ENCODE measurements at places on chromosomes 13 and 19.

- DNase-seq, result no peak
Measured at GRCh38 chr13:29483211-29483610, 112.3 kb downstream of the SLC7A1 start.

GRCh38 chr19:12873891-12874745, 7.1 kb downstream of the DNASE2 start:
- no peak for DNase-seq

GRCh38 chr19:49148784-49149651, 6.2 kb downstream of the HRC start:
- peak; percentile 96 for DNase-seq

DNA sequence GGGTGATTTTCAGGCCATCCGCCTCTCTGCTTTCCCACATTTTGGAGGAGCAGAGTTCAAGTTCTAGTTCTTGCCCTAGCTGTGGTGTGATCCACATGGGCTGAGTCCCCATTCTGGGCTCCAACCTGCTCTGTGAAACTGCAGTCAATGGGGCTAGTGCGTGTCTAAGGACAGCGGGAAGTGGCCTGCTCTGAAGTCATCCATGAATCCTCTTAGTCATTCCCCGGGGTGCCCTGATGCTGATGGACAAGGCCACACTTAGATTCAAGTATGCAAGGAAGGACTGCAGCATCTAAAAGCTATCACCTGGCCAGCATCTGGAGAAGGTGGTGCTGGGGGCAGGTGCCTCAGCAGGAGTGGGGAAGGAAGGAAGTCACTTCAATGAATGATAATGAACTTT, 94.6 kb downstream of the TSHZ3 start:
- DNase-seq, result no peak

DNA sequence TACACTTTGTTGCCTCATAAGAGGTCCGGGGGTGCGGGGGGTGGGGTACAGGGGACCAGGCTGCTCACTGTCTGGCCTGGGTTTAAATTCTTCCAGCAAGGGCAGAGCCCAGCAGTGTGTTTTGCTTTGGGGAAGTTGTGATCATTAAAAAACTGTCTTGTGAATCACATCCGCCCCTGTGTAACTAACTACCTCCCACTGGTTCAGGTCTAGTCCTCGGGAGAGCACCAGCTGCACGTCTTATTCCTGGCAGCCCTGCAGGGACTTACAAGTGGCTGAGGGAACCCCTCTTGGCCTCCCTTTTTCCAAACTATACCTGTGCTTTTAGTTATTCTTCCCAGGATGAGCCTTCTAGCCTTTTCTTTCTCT, 127.5 kb downstream of the SIPA1L3 start:
- DNase-seq, result no peak

GRCh38 chr19:45467115-45467455, 711 bp upstream of the FOSB start:
- no peak for DNase-seq

DNA sequence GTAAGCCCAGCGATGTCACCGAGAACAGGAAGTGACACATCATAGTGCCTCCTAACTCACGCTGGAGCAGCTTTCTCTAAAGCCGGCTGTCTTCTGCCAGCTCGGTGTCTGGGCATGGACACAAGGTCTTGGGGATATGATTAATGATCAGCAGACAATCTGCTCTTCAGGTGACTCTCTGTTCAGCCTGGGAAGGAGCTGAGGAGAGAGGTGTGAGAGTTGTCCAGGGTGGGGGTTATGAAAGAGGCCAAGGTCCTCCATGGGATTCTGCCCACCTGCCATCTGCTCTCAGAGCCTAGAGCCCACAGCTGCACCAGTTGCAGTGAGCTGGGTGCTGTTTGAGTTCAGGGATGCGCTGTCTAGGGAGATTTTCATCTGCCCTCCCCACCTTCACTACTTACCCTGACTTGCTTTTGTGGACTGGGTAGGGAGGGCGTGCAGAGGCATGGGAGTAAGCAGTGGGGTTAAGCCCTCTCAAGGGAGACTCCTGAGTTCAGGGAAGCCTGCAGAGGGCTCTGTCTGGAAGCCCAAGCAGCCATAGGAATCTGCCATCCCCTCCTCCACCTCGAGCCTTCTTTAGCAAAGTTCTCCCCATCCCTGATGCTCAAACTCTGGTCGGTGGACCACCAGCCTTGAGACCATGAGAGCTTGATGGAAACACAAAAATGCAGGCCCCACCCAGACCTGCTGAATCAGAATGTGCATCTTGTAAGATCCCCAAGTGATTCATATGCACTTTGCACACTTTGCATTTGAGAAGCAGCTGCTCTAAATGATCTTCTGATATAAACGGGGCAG, 539.7 kb downstream of the RFC3 start:
- DNase-seq, result no peak

DNA sequence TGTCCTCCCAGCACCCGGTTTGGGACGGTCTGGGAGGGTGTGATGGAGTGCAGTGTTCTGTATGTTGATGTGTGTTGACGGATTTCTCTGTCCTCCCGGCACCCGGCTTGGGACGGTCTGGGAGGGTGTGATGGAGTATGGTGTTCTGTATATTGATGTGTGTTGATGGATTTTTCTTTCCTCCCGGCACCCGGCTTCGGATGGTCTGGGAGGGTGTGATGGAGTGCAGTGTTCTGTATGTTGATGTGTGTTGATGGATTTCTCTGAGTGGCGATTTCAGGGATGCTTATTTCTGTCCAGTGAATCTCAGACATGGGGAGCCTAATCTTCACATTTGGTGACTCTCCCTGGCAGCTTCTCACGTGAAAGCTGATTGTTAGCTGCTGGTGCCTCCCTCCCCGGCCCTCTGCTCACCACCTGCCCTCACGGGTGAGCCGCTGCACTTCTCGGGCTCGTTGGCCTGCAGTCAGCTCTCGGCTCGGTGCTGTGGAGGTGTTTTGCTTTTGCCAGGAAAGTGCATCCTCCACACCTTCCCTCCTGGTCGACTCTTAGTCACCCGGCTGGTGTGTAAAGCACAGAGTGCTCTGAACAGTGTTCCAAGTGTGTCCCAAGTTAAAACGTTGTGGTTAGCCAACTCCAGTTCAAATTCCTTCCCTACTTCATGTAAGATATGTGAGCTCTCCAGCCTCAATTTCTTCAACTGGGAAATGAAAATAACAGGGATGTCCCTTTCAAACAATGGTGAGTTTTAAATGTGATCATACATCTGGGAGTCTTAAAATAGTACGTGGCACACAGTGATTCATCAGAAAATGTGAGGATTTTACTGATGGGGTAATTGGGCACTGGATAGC, 54.6 kb downstream of the ATP11A start:
- DNase-seq, result no peak

- DNase-seq, result no peak
Measured at GRCh38 chr13:100608489-100608888, 19.9 kb upstream of the GGACT start.

DNA sequence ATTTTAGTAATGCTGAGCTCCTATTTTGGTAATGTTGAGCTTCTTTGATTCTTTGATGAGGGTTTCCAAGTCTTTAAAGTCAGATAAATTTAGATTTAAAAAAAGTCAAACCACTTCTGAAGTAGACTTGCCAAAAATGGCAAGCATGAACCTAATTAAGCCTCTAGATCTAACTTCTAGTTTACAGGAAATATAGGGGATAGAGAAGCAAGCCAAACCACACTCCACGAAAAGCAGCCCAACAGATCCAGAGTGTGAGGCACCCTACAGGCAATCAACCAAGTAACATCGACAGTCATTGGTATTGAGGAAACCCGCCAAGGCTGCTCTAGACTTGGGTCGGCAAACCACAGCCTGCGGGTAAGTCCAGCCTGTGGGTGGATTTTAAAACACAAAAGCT, 3.7 kb downstream of the GGACT start:
- no peak for DNase-seq

GRCh38 chr13:48178126-48178525, 54.9 kb upstream of the ITM2B start:
- no peak for DNase-seq

- DNase-seq, result no peak
Measured at GRCh38 chr19:1113030-1113985, 9.5 kb downstream of the GPX4 start.

DNA sequence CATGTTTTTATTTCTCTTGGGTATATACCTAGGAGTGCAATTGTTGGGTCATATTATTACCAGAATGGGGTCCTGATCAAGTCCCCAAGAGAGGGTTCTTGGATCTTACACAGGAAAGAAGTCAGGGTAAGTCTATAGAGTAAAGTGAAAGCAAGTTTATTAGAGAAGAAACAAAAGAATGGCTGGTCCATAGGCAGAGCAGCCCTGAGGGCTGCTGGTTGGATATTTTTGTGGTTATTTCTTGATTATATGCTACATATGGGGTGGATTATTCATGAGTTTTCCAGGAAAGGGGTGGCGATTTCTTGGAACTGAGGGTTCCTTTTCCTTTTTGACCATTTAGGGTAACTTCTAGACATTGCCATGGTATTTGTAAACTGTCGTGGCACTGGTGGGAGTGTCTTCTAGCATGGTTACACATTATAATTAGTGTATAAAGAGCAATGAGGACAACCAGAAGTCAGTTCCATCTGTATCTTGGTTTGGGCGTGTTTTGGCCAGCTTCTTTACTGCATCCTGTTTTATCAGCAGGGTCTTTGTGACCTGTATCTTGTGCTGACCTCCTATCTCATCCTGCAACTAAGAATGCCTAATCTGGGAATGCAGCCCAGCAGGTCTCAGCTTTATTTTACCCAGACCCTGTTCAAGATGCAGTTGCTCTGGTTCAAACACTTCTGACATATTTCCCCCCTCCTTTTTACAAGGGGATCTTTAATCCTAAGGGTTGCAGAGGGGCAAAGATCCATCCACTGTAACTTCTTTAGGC, 41.1 kb downstream of the CEACAM1 start:
- no peak for DNase-seq

DNA sequence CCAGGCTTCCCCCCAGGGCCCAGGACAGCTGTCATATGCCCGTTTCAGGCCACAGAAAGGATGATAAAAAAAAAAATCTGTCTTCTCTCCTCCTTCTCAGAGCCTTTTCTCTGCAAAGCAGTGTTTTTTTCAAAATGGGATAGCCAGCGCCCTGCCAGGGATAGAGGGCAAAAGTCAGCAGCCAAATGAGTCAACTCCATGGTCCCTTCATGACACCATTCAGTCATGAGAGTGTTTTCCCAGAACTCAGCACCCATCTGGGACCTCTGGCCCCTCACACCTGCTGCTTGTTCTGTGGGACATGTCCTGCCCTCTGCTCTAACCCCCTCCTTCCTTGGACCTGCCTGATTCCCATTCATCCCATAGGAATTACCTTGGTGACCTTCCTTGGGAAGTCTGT, 95.0 kb downstream of the CYSLTR2 start:
- DNase-seq, result no peak

GRCh38 chr13:90237852-90238251, 1109.6 kb upstream of the MIR17HG start:
- no peak for DNase-seq

GRCh38 chr13:29436721-29437280, 158.7 kb downstream of the SLC7A1 start:
- no peak for DNase-seq

GRCh38 chr13:61255040-61255796, 160.4 kb downstream of the PCDH20 start:
- no peak for DNase-seq

DNA sequence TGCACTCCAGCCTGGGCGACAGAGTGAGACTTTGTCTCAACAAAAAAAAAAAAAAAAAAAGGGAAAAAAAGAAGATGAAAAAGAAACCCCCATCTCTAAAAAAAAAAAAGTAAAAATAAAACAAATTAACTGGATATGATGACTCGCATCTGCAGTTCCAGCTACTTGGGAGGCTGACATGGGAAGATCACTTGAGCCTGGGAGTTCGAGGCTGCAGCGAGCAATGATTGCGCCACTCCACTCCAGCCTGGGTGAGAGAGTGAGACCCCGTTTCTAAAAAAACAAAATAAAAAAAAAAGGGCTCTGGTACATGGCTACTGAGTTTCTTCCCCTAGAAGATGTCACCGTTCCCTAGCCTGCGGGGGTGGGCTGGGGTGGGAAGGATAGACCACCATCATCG, 2.4 kb upstream of the CATSPERG start:
- no peak for DNase-seq

- no peak for DNase-seq
Measured at GRCh38 chr13:31048521-31048920, 113.2 kb downstream of the HSPH1 start.

- DNase-seq, result no peak
Measured at GRCh38 chr13:32984857-32985626, 31.2 kb upstream of the KL start.

GRCh38 chr19:9793071-9793591, 24.6 kb upstream of the ZNF846 start:
- DNase-seq, result no peak

GRCh38 chr19:16293118-16294091, 31.2 kb upstream of the KLF2 start:
- peak; percentile 81 for DNase-seq

- no peak for DNase-seq
Measured at GRCh38 chr19:16233836-16234551, 36.3 kb downstream of the AP1M1 start.

GRCh38 chr19:14577885-14578427, 4.9 kb upstream of the CLEC17A start:
- DNase-seq, result no peak

DNA sequence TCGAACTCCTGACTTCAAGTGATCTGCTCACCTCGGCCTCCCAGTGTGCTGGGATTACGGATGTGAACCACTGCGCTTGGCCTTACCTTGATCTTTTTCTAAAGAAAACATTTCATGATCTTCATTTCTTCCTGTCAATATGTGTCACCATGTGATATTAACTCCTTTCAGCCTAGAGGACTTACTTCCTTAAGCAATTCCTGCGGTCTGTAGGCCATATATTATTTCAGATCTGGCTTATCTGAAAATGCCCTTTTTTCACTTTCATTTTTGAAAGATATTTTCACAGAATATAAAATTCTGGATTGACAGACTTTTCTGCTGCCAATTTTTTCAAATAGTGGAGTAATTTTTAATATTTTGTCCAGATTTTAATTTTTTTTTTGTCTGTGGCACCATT, 2.0 kb upstream of the GPR32 start:
- no peak for DNase-seq

All from left renal cortex interstitium (tissue), 4 donors.